SW 1271 (cell line): ENCODE measurements at places on chromosomes 4 and X.
A peak's percentile ranks its signal among the peaks of the same experiment; 100 is the strongest.

DNA sequence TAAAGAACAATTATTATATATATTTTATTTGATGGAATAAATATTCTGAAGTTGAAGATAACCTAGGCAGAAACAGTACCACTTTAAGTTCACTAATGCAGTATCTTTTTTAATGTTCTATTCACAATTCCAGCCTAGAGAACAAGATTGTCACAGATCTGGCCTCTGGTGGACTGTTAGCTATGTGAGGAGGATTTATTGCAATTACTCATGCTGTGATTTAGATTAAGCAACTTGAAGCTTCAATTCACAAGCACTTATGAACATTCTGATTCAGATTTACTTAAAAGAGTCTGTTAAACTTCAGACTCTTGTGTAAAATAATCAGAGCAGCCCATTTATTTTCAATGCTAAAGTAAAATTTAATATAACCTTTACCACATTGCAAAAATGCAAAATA lies 1489.8 kb downstream of the STIM2 start:
- DNase-seq, result no peak

DNA sequence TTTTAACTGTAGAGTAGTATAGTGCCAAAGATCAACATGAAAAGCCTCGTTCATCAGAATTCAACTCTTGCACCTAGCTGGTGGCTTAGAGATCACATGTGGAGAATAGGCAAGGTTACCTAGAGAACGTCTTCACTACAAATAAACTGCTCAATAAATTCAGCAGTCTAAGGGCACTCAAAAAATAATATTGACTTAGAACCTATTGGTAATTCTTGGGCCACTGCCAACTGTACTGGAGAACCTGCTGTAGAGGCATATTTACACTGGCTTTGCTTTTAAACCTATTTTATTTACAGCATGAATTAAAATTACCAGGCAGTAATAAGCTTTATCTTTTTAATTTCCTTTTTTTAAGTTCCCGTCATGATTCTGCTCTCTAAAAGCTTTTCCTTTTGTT lies 343.7 kb downstream of the PDHA2 start:
- DNase-seq, result no peak

DNA sequence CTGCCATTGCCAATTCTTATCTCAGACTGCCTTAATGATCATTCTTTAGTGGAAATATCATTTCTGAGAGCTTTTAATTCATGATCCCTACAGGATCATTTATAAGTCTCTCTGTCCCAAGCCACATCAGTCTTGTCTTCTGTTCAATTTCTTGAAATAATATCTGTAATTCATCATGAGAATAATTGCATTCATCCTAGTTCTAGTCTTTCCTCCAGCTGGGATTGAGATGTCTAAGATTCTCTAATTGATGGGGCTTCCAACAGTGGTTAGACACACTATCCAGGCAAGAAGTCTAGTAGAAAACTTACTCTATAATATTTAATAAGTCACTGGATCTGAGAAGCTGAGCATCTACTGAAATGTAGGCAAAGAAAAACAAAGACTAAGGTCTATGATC lies 854.7 kb upstream of the ADGRL3 start:
- no peak for DNase-seq

DNA sequence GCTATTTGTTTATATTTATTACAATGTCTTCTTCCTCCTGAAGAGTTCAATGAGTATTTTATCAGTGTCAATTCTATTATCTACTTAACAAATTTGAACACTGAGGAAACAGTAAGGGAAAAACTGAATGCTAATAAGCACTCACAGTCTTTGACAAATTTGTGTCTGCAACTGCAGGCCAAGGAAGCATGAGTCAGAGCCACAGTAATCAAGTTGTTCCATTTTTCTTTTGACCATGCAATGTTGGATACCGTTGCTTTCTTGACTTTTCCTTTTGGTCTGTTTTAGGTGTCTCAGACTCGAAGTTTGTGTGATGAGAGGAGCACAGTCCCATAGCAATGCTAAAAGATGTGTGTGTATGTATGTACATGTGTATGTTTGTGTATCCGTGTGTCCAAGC lies 359.6 kb downstream of the IL1RAPL1 start:
- DNase-seq, result no peak

- no peak for DNase-seq
These were observed 145.1 kb upstream of the VCX3A start for GRCh38 chrX:6679988-6680387.

DNA sequence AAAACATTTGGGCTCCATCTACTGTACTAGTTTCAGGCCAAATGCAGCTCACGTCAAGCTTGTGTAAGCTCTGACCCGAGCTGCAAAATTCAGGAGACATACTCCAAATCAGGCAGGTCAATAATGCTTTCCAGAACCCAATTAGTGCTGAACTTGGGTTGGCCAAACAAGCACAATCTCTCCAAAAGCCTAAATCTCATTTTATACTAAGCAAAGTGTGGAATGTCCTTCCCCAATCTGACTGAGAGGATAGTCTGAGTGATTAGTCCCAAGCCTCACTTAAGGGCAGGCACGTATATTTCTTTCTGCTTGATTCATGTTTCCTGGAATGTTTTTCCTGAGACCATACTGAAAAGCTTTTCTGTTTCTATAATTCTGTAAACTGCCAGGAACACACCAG lies 79.9 kb downstream of the NKX6-1 start:
- DNase-seq, result no peak

- DNase-seq, result no peak
These were observed 2.1 kb downstream of the NDNF start for GRCh38 chr4:121070274-121070673.

DNA sequence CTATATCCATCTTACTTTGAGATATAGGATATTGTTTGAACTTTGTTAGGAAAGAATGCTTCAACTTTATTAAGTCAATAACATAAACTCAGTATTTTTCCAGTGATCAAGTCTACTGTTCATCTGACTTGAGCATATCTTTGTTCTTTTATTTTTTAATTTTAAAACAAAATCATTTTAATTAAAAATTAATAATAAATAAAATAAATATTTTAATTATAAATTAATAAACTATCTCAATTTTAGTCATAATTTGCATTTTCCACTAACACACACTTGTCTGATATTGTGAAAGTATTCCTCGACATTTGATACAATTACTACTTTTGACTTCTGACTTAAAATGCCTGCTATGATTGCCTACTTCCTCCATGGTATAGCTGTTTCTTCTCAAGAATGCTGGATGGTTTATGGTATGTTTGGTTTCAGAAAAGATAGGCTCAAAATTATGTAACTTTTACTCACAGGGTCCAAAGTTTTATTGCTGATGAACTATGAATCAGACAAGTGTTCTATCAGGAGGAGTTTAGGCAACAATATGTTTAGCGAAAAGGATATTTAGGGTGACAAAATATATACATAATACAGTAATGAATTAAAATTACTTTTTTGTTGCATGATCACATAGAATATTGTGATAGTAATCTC lies 1132.3 kb upstream of the PCDH10 start:
- no peak for DNase-seq

GRCh38 chr4:40720351-40720750 lies 29.4 kb upstream of the NSUN7 start:
- DNase-seq, result no peak

DNA sequence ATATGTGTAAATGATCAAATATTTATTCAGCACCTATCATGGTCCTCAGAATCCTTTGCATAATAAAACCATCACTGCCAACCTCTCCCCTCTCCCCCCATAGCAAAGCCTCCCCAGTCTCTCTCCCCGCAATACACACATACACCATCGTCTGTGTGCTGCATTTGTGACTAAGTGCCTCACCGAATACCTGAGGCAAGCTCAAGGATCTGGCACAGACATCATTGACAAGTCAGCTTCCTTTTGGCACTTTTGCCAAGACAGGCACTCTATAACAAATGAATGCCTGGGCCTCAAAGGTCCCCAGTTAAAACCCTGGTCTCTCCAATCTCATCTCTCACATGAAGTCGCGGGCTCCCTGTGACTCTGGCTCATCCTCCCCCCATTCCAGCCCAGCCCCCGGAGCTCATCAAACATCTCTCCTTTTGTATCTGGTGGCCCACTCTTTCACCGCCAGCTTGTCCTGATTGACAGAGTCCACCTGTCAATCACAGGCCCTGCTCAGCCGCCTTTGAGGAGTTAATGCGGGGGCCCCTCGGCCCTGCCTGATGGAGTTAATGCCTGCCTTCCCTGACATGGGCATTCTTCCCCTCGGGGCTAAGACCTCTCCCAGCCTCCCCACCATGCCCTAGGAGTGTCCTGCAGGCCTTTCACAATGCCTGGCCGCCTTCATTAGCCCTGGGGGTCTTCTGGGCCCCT lies 135.8 kb upstream of the ATP6AP2 start:
- DNase-seq, result no peak

DNA sequence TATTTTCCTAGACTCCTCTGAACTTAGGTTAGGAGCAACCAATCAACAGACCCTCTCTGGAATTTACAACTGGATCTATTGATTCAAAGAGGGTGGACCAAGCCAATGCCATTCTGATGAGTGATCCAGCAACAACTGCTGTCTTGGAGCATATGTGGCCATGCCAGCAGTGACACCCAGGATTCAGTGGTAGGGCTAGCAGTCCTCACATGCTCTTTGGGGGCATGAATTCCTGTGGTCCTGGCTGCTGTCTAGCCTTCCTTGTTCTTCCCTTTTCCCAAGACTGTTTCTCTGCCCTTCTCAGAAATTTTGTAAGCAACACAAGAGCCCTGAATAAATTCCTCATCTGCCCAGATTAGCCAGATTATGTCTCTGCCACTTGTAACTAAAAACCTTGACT lies 61.5 kb upstream of the GATB start:
- DNase-seq, result no peak

DNA sequence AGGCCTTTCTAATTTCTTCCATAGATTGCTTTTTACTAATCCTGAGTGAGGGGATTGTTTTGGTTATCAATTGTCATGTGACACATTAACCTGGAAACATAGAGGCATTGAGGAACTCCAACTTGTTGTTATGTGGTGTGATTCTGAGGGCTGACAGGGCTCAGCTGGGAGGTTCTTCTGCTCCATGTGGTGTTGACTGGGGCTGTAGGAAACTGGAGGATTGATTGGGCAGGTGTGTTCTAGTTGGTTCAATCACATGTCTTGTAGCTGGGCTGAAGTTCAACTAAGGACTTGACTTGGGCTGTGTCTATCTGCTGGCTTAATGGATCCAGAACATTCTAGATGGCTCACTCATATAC lies 10.8 kb upstream of the CRLF2 start:
- DNase-seq, result no peak

DNA sequence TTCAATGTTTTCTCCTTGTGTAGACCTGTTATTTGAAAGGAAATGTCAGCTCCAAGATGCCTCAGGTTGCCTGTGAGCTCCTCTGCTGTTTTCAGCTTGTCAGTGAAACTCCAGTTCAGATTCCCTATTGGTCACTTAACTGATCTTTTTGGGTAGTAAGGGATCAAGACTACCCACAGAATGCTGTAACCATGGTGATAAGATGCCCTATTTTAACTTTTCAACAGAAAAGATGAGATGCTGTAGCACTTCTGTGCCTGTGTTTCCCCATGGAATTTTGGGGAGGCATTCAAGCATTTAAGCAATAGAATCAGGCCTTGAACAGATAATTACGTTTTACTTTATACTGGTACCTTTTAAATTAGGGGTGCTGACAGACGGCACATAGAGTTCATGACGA lies 106.6 kb upstream of the H2AZ1 start:
- no peak for DNase-seq

DNA sequence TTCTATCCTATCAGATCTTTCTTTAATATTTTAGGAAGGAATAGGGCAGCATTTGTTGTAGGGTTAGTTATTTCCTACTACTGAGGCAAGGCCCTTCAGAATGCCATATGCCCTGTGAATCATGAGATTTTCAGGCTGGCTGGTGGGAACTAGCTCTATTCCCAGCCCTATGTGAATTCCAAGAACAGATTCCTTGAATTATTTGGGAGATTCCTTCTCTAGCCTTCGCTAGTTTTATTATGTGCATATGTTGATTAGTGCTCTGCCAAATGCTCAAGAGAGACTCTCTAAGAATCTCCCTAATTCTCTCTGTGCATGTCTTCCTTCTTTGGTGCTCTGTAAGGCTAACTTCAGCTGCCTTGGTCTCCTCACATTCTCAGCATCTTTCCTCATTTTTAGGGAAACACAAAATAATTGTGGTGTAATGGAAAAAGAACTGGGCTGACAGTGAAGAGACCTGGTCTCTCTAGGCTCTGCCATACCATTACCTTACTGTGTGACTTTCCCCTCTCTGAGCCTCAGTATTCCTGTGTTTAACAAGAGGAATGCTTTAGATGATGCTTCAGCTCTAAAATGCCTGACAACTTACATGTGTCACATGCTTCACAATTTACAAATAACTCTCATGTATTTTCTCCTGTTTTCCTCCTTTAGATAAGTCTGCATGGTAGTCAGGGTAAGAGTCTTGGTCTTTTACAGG lies 79.7 kb downstream of the VMA21 start:
- no peak for DNase-seq

- no peak for DNase-seq
These were observed 39.2 kb downstream of the TSPAN5 start for GRCh38 chr4:98619180-98619579.

GRCh38 chr4:139367421-139368090 lies 65.3 kb upstream of the NDUFC1 start:
- no peak for DNase-seq

- peak; percentile 3 for DNase-seq
These were observed 34.5 kb downstream of the IQCM start for GRCh38 chr4:149781150-149781549.

DNA sequence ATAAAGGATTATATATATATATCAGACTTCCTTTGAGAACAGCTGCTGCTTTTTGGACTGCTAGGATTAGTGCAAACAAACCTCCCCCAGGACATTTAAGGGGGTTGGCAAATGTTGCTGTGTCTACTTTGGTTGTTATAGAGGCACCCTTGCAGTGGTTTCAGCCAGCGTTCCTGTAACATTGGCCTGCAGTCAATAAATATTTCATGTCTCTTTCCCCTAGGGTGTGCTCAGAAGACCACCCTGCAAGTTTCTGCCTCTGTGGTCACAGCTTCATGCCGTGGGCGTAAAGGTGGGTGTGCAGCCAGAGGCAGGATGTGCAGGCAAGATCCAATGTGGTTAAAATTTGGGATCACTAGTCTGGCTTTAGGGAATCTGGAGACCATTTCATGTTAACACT lies 28.9 kb downstream of the FGF5 start:
- DNase-seq, result no peak

DNA sequence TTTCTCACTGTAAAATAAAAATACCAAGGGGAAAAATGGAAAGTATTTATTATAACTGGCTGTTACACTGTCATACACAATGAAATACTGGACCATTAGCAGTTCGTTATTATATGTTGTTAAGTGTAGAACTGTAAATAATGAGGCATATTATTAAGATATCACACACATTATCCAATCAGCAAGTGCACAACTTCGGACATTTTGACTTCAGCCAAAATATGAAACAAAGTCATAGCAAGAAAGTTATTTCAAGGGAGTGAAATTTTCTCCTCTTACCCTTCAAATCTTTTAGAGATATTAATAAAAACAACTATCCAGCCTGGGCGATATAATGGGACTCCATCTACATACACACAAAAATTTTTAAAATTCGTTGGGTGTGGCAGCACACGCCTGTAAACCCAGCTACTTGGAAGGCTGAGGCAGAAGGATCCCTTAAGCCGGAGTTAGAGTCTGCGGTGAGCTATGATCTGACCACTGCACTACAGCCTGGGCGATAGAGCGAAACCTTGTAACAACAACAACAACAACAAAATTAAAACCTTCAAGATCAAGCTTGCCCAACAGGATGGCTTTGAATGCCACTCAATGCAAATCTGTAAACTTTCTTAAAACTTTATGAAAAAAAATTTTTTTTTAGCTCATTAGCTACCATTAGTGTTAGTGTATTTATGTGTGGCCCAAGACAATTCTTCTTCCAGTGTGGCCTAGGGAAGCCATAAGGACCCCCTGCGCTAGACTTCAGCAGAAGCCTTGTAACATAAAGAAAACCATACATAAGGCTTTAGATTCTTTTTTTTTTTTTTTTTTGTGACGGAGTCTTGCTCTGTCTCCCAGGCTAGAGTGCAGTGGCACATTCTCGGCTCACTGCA lies 1.3 kb upstream of the CISD2 start:
- no peak for DNase-seq
